Stimulated activated CD8-positive, alpha-beta memory T cell treated with anti-CD3 and anti-CD28 coated beads, Interleukin-7, amount 100 ng/mL, for 1 hour (primary cell): ENCODE measurements at places on chromosomes 13 and 19.

DNA sequence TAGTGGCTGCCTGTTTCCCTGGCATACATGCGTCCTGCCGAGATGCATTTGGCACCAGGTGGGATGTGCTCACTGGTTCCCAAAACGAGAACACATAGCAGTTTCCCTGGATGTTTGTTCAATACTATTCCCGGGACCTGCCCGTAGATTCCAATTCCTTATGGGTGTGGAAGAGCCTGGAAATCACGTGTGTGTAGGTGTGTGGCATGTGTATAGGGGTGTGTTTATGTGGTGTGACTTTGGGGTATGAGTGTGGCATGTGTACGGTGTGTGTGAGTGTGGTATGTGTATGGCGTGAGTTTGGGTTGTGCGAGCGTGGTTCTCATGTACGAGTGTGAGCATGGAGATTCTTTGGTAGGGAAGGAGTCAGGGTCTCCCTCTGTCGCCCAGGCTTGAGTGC lies 2.9 kb upstream of the F7 start:
- no peak for DNase-seq

GRCh38 chr13:63208826-63209225 lies 1793.2 kb upstream of the PCDH20 start:
- DNase-seq: no peak

DNA sequence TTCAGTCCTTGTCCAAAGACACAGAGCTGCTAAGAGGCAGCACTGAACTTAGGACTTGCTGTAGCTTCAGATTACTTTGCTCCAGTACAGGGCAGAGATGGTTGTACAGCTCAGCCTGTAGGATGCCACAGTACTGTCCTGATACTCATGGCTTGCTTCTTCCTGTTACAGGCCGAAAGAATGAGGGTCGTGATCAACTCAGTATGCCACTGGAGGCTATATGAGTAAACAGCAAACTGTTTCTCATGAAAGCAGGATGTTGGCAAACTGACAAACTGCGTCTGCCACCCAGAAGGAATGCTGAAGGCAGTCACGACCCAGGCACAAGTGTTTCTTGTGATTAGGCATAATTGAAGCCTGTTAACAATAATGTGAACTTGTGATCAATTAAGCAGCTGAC lies 2.8 kb downstream of the ZNF749 start:
- no peak for DNase-seq

- no peak for DNase-seq
Measured at GRCh38 chr13:111549464-111549863, 229.0 kb downstream of the TEX29 start.

- no peak for DNase-seq
Measured at GRCh38 chr13:63909726-63910375, 2494.2 kb upstream of the PCDH20 start.

GRCh38 chr13:101401196-101401595 lies 15.1 kb downstream of the NALCN start:
- DNase-seq: no peak

GRCh38 chr13:80437231-80437630 lies 96.3 kb upstream of the SPRY2 start:
- DNase-seq: no peak

DNA sequence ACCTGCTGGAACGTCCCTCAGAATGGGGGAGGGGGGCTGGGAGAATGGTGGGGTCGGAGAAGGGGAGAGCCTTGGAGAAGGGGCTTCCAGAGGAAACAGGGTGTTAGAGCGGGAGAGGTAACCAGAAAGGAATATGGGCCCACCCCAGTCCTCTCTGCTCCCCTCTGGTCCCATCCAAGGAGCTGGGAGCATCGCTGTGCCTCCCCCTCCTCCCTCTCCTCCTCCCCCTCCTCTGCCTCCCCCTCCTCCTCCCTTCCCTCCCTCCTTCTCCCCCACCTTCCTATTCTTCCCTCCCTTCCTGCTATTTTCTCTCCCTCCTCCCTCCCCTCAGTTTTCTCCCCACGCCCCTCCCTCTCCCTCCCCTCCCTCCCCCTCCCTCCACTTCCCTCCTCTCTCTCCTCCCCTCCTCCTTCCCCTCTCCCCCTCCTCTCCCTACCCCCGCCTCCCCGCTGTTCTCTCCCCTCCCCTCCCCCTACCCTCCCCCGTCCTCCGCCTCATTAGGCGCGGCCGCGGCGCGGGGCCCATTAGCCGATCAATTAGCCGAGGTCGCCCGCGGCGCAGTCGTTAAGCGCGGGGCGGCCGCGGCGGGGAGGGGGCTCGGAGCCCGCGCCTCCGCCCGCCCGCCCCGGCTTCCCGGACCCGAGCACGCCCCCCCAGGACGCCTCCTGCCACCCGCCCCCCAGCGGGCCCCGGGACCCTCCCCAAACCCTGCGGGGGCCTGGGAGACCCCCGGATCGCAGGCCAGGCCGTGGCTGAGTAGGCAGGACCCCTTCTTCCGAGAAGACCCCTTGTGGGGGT lies 15.4 kb downstream of the TLE5 start:
- DNase-seq: no peak

DNA sequence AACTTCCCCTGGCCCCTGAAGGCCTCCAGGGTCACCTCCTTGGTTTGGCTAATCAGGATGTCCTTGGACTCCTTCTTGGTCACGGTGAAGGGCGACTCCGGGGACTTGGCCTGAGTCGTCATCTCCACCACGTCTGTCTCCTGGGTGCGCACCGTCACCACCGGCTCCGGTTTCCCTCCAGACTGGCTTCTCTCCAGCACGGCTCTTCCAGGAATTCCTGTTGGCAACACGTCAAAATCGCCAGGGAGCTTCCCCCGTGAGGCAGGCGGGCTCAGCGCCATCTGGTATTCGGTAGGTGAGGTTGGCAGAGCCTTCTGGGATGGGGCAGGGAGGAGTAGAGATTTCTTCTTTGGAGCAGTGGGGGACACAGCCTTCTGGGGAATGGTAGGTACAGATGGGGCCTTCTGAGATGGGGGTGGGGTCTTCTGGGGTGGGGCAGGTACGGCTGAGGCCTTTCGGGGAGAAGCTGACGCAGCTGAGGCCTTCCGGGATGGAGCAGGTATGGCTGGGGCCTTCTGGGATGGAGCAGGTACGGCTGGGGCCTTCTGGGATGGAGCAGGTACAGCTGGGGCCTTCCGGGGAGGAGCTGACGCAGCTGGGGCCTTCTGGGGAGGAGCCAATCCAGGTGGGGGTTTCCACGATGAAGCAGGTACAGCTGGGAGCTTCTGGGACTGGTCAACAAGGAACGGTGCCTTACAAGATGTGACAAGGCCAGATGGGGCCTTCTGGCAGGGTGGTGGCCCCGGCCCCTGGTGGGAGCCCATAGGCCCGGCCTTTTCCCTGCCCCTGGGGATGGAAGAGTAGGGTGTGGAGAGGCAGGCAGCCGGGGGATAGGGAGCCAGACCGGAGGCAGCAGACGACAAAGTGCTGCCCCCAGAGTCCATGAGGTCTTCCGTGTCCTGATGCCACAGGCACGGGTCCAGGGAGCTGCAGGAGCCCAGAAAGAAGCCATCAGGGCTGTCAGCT lies 3.8 kb downstream of the GARIN5B start:
- no peak for DNase-seq

DNA sequence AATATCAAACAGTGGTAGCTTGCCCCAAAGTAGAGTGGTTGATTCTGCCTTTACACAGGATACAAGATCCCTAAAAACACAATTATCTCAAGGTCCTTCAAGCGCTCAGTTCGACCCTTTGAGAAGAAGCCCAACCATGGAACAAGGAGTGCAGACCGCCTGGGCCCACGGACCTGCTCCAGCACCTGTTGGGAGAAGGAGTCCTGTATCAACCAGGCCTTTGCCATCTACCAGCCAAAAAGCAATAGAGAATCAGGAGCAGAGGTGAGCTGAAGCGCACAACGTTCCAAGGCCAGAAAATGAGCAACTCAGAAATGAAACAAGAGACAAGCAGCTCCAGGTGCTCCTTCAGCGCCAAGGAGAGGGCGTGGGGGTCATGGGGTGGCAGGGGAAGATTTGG lies 6.3 kb upstream of the LILRB3 start:
- no peak for DNase-seq

- no peak for DNase-seq
Measured at GRCh38 chr13:45788011-45788410, 63.5 kb downstream of the SIAH3 start.
